ENCODE measurements at places on chromosomes 2 and 18.

GRCh38 chr18:41263956-41264355 is 691.1 kb upstream of the PIK3C3 start:
- DNase-seq, result no peak

GRCh38 chr18:45324495-45325113 is 290.7 kb upstream of the SLC14A2 start:
- peak; percentile 40 for DNase-seq

GRCh38 chr2:222982010-222982908 is 69.7 kb upstream of the KCNE4 start:
- DNase-seq, result peak; percentile 65

- DNase-seq, result no peak
Observed at GRCh38 chr2:166545473-166545872, 51.4 kb upstream of the SCN7A start.

GRCh38 chr18:48766026-48766425 is 184.7 kb downstream of the SMAD7 start:
- no peak for DNase-seq

DNA sequence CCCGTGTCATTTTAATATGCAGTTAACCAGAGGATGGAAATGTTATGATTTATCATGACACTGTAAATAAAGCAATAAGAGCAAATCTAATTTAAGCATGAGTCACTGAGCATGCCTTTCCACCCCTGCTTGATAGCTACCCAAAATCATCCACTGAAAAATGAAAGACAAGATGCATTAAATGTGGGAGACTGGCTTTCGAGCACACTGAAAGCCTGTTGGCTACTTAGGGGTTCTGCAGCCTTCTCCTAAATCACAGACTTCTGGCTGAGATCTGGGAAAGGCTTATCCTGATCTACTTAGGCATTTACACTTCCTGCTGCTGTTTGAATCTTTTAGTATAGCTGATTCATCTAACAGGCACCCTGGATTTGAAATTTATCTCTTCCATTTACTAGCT is 778.3 kb upstream of the CDH7 start:
- DNase-seq, result no peak

- no peak for DNase-seq
Observed at GRCh38 chr2:124649001-124649400, 623.9 kb downstream of the CNTNAP5 start.

DNA sequence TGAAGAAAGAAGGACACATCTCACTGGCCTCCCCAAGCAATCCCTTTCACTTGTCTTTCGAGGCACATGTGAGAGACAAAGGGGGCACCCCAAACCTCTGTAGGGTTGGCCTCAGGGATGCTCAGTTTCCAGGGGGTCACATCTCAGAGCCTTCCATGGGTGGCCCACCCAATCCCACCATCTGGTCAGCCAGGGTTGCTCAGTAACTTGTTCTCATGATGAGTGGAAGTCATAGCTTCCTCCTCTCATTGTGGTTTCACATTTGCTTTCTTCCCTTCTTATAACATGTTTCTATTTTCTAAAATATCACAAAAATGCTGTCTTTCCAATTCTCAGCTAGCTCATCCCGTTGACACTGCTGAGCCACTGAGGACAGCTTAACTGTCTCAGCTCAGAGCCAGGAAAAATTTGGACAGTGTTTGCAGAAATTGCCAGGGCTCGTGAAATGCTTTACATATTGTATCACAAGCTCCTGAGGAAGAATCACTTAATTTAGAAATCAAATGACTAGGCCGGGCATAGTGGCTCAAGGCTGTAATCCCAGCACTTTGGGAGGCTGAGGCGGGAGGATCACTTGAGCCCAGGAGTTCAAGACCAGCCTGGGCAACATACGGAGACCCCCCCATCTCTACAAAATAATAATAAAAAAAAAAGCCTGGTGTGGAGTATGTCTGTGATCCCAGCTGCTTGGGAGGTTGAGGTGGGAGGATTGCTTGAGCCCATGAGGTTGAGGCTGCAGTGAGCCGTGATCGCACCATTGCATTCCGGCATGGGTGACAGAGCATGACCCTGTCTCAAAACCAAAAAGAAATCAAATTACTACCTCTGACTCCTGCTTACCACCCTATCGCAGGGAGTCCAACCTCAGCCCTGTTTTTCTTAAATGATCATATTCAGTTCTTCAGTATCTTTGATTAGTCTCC is 129.3 kb downstream of the PRKCE start:
- DNase-seq, result no peak

GRCh38 chr2:179460181-179460929 is 195.7 kb upstream of the SESTD1 start:
- DNase-seq, result no peak

DNA sequence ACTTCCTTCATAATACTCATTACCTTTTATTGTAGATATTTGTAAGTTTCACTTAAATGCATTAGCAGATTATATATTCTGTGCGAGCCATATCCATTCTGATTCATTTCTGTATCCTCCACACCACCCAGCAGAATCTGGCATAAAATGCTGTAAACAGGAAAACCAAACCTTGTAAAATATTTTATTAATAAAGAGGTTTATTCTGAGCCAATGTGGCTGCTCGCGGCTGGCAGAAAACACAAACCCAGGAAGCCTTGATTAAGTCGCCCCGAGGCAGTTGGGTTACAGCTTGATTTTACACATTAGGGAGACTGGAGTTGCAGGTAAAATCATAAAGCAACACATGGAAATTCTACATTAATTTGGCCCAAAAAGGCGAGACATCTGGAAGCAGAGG is 40.5 kb downstream of the GNAL start:
- no peak for DNase-seq

DNA sequence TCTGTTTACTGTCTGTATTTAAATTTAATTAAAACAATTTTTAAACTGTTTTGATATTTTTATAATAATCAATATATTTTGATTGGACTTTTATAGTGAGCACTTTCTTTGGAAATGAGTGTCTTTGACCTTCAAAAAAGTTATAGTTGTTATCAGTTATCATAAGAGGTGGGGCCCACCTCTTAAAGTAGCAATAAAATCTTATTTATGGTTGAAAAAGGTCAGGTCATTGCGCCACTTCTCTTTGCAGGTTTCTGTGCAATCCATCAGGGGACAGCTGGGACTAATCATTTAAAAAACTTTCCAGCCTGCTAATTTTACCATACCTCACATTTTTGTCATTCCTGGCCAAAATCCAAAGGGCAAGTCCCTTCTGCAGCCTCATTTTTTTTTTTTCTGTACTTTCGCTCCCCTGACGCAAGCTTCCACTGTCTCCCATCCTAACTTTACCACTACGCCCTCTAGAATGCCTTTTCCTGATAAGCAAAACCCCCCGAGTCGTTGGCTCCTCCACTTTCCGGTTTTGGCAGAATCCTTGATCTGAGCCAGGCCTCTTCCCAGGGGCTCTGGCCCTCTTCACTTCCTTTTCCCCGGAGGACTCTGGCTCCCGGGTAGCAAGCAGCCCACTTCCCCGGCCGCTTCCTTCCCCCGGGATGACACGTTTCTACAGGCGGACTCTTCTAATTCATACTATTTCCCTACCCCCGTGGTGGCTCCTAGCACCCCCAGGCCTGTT is 1.1 kb upstream of the SEH1L start:
- DNase-seq, result peak; percentile 38
